ENCODE measurements at places on chromosomes 6 and 20.

DNA sequence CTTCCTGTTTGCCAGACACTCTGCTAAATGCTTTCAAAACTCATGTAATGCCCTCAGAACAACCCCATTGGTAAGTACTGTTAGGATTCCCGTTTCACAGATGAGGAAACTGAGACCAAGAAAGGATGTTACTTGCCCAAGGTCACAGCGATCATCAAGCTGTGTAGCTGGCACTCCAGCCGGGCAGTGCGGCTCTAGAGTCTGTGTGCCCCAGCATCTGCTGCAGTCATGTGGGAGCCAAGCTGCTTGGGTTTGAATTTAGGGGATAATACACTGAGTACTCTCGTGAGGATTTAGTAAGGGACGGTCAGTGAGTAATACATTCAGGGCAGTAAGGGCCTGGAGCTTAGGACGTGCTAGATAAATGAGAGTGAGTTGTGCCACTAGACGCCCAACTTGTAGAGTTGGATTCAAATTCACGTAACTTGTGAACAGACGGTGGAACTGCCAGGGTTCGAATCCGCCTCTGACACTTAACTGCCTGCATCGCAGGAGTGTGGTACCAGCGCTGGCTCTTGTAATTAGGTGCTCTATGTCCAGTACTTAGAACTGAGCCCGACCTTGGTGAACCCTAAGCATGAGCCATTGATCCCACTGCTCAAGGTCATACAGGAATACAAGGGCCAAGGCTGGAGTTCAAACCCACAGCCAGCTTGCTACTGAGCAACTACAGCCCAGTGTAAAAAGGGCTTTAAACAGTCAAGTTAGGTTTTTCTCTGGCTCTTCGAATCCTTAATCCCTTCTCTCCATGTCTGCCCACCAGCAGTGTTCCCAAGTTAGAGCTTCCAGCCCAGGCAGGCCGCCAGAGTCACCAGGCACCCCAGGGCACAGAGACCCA, 70.2 kb downstream of the EYA2 start:
- DNase-seq: no peak

DNA sequence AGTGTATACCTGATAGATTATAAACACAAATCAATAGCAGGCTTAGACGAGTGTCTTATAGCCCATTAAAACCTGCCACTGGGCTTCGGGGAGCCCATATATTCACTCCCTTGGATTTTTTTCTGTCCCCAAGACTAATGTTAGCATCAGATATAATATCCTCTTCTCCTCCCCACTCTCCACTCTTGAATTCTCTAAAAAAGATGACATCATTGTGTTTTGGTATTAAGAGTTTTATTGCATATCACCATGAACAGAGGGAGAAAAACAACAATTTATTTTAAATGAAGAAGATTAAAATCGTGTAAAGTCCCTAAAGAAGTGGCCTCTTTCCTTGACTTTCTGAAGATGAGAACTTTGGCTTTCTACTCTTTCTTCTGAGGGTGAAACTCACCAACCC, 84.4 kb downstream of the MLIP start:
- no peak for DNase-seq

- DNase-seq: no peak
Measured at GRCh38 chr6:100237821-100238220, 226.9 kb downstream of the SIM1 start.

DNA sequence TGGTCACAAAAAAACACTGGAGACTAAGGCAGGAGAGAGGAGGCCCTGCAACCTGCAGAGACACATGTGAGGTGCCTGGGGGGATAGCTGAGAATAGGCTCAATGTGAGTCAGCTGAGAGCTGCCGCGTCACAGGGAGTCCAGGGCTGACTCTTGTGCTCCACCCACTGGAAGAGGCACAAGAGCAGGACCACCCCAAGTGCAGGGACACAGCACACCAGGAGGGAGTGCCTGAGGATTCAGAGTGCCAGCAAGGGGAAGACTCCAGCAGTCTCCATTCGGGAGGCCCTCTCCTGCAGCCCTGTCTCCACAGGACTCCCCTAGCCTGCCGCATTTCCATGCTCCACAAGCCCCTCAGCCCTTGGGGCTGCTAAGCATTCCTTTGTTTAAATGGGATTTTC, 105.5 kb downstream of the HUS1B start:
- DNase-seq: no peak

DNA sequence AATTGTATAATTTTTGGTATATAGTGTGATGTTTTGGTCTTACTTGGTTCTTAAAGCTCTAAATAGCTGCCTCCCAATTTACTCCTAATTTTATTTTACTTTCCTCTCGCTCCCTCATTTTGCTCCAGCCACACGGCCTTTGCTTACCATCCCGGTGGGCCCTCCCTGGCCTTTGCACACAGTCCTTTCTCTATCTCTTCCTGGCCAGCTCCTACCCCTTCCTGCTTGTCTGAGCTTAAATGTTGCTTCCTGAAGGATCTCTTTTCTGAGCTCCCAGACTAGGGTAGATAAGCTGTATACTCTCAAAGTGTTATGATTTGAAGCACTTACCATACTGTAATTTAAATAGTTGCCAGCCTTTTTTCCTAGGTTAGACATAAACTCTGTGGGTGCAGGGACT, 121.7 kb downstream of the UTRN start:
- DNase-seq: no peak

GRCh38 chr6:22468256-22468965, 101.0 kb upstream of the HDGFL1 start:
- no peak for DNase-seq

DNA sequence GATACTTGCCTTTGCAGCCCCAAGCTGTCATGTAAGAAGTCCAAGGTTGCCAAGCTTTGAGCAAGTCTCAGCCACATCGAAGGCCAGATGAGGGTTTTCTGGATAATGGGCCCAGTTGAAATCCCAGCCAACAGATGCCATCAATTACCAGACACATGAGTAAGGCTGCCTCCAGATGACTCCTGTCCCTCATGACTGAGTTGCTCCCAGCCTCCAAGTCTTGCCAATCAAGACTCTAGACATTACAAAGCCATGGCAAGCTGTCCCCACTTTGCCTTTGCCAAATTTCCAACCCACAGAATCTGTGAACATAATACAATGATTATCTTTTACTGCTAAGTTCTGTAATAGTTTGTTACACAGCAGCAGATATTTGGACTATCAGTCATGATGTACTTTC, 76.8 kb upstream of the ARMC2 start:
- DNase-seq: no peak

DNA sequence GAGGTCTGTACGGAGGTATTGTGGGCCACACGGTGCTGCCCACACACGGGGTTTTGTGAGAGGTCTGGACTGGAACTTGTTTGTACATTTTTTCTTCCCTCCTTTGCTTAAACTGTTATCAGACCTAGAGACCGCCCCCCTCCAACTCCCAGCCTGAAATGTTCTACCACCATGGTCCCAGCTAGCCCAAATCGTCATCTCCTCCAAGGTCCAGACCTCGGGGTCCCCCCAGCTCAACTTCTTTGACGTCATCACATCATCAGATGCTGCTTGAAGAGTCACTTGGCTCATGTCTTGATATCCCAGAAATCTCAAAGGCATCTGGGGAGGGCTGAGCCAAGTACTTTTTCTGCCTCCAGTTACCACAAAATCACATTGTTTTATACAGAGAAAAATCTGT, 2.8 kb upstream of the CCDC170 start:
- DNase-seq: no peak

GRCh38 chr6:161476711-161477110, 202.8 kb upstream of the AGPAT4 start:
- no peak for DNase-seq
